ENCODE measurements at places on chromosomes 16 and 17.

- DNase-seq: no peak
Observed at GRCh38 chr16:80606221-80606766, 65.5 kb downstream of the DYNLRB2 start.

- no peak for DNase-seq
Observed at GRCh38 chr17:48526608-48527546, 3.9 kb downstream of the HOXB1 start.

- no peak for DNase-seq
Observed at GRCh38 chr17:63929860-63930766, 2.0 kb downstream of the CD79B start.

DNA sequence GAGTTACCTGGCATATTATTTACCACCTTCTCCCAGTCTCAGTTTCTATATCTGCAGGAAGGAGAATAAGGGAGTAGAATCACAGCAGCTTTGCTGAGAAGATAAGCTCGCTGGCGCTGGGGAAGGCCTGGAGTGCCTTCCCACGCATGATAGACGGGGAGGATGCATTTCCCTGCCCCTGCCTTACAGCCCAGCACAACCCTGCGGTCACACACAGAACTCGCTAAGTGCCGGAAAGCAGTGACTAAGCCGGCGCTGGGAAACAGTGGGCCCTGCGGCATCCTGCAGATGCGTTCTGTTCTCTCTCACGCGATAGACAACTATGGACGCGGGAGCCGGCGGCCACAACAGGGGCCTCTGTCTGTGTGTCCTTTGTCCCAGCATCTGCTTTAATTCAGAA lies 4.8 kb downstream of the CA5A start:
- no peak for DNase-seq

GRCh38 chr17:37392024-37392590 lies 14.5 kb downstream of the ACACA start:
- DNase-seq: no peak

- DNase-seq: no peak
Observed at GRCh38 chr17:32269377-32269776, 3.7 kb downstream of the RHBDL3 start.

- DNase-seq: no peak
Observed at GRCh38 chr16:72783716-72784318, 264.1 kb downstream of the ZFHX3 start.

DNA sequence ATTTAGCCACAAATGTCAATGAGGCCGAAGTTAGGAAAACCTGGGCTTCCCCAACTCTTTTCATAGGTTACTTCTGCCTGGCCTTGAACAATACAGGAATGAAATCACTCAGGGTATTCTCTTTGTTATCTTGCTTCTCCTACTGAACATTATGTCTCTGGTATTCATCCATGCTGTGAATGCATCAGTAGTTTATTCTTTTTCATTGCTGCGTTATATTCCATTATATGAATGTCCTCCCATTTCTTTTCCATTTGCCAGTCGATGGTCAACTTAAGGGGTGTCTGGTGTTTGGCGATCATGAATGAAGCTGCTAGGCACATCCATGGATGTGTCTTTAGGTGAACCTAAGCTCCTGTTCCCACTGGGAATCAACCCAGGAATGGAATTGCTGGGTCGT lies 128.3 kb downstream of the CRLF3 start:
- DNase-seq: no peak

DNA sequence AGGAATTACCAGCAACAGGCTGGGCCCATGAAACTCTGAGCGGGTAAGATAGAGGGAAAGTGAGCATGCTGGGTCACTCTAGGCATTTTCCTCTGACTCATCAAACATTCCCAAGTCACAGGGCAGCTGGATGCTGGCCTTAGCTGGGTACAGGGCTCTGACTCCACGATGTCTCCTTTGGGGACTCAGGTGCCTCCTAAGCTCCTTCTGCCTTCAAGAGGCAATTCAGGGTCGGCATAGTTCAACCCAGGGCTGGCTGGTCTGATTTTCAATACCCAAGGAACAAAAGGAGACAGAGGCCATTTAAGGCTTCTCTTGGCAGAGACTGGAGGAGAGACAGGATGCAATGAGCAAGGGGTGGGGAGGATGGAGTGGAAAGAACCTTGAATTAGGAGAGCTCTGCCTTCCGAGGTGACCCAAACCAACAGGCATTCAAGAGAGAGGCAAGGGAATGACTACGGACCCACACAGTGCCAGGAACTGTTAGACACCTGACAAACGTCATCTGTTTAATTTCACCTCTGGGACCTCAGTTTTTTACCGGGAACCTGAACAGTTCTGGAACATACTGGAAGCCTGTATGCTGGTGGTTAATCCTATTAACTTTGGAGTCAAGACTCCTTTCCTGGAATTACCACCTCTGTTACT lies 910 bp downstream of the WBP2 start:
- no peak for DNase-seq

DNA sequence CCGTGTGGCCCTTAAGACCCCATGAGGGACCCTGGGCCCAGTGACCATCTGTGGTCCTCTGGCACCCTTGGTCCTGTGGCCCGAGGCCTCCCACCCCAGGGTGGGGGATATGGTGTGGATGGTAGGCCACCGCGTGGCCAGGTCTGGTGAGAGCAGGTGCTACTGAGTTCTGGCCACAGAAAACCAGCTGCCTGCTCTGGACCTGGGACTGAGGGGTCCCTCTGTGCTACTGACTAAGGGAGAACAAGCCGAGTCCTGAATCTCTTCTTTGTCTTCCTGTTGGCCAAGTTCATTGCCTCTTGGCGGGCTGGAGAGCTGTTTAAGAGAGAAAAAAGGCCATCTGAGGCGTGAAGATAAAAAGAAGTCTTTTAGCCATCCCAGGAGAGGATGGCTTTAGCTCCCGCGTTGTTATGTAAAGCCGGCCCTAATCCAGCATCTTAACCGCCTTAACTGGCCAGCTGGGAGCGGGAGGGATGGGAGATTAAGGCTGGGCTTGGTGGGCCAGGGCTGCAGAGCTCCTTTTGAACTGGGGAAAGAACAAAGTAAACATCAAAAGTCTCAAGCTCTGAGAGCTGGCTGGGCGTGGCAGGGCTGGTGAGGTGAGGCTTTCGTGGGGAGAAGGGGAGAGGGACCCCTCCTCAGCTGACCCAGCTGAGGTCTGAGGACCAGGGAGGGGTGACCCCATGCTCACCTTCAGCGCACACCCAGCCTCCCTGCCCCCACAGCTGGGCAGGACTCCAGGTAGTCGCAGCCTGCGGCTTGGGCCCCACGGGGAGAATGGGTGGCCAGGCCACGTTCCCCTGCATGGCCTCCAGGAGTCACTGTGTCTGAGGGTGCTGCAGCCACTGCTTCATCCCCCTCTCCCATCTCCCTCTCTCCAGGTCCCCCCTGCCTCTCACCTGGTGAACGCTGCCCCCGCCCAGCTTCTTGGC lies 62.4 kb downstream of the NKD1 start:
- no peak for DNase-seq

GRCh38 chr17:76697702-76698465 lies 12.9 kb downstream of the MXRA7 start:
- no peak for DNase-seq

DNA sequence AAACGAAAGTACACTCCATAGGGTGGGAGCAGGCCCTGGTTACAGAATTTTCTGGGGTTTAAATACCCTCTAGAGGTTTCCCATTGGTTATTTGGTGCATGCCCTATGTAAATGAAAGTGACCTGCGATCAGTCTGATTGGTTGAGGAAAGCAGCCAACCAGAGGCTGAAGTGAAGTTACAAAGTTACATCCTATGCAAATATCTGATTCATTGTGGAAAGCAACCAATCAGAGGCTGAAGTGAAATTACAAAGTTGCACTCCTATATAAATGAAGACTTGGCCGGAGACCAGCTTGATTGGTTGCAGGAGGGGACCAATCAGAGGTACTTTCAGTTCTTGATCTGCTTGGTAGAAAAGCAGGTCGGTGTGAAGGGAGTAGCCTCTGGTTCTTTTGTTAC lies 24.4 kb downstream of the NAA60 start:
- no peak for DNase-seq

DNA sequence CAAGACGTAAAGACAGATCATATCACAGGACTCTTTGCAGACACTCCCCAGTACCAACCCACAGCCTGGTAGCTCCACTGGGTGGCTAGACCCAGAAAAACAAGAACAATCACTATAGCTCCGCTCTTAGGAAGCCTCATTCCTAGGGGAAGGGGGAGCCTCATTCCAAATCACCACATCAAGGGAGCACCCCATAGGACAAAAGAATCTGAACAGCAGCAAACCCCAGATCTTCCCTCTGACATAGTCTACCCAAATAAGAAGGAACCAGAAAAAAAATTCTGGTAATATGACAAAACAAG lies 237.8 kb downstream of the CEP112 start:
- DNase-seq: no peak
